ENCODE measurements at places on chromosomes 12 and 14.

DNA sequence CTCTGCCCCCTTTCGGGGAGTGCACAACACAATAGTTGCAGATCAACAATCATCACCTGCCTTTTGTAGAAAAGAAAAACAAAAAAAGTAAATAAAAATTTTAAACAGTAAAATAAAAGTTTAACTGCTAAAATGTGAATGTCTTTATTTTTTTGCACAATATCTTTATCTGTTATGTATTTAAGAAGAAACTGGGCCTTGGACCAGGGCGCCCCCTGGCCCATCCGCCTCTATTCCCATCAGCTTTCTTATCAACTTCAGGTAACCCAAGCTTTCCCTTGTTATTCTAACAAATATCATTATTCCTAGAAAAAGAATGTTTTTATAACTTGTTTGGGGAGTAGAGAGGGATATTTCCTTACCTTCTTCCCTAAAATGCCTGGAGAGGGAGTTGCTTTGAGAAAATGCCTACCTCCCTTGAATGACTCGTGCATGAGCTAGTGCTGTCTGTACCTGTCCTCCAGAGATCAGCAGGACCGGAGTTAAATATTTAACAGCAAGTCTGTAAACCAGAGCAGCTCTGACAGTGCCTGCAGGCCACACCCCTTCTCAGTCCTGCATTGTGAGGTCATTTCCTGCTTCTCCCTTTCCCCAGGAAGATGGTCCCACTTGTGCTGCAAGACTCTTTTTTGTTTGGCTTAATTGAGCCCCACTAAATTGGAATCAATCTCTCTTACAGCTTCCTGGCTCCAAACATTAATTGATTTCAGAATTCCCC lies 192.8 kb upstream of the RGS6 start:
- peak; percentile 44 for DNase-seq

- peak; percentile 90 for DNase-seq
These were observed 157.5 kb upstream of the HIF1A start for GRCh38 chr14:61537563-61538463.

DNA sequence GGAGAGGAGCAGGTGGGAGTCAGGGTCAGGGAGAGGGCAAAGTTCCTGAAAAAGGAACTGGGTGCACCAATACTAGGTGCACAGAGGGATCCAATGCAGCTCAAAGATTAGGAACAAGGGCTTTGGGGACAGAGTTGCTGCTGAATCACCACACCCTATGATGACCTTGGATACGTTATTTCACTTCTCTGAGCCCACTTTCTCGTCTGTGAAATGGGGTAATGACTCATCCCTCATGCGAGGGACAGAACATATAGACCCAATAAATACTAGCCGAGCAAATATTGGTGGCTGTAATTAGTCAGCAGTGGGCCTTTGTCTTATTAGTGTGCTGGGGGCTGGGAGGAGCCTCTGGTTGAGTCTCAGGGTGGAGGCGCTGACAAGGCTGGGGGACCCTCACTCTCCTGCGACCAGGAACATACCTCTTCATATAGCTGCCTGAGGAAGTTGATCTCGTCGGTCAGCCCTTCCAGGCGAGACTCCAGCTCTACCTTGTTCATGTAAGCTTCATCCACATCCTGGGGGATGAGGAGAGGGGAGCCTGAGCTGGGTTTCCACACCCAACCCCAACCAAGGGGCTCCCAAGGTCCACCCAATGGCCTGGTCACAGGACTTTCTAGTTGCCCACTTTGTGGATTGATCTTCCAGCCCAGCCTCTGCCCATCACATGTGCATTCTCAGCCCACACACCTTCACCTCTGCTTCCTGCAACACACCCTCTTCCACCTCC lies 4.5 kb downstream of the KRT8 start:
- DNase-seq, result no peak

- no peak for DNase-seq
These were observed 1.9 kb downstream of the REM2 start for GRCh38 chr14:22884738-22885523.

- DNase-seq, result peak; percentile 96
These were observed 20.2 kb upstream of the KRT8 start for GRCh38 chr12:52924764-52925716.

- DNase-seq, result peak; percentile 86
These were observed 164.5 kb downstream of the SLC38A4 start for GRCh38 chr12:46661110-46661845.

- DNase-seq, result peak; percentile 40
These were observed 57.1 kb downstream of the VWF start for GRCh38 chr12:6067152-6067916.

DNA sequence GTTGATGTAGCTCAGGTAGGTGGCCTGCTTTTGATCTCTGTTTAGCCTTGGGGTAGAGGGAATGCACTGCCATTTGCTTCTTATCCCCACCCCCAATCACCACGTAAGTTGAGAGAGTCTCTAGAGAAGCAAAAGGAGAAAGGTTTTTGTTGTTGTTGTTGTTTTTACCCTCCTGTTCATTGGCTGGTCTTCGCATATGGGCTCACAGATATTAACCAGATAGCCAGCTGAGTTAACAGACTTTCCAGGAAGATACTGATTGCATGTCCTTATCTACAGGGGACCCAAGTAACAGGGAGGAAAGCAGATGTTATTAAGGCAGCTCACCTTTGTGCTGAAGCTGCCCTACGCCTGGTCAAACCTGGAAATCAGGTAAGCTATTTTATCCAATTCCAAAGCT lies 2.9 kb downstream of the PA2G4 start:
- DNase-seq, result no peak

DNA sequence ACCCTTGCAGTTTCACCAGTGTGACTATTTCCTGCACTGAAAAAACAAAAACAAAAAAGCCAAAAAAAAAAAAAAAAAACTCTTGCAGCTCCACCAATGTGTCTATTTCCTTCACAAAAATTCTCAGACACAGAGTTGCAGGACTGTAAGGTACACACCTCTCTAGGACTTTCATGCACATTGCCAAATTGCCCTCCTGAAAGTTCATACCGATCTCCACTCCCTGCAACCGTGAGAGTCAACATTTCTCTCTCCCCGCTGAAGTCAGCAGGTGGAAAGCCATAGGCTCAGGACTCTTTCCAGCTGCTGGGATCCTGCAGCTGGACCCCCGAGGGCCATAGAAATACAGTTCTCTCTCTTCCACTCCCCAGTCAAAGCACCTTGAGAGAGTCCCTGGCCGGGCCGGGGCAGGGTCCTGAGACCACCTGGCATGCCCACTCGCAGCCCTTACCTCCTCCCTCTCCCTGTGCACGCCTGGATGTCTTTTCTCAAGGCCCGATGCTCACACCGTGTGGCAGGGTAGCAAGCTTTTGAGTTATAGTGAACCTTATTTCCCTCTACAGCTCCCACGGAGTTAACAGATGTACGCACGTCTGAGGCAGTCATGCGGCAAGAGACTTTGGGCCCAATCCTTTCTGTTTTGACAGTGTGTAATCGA lies 23.6 kb downstream of the MMAB start:
- no peak for DNase-seq

DNA sequence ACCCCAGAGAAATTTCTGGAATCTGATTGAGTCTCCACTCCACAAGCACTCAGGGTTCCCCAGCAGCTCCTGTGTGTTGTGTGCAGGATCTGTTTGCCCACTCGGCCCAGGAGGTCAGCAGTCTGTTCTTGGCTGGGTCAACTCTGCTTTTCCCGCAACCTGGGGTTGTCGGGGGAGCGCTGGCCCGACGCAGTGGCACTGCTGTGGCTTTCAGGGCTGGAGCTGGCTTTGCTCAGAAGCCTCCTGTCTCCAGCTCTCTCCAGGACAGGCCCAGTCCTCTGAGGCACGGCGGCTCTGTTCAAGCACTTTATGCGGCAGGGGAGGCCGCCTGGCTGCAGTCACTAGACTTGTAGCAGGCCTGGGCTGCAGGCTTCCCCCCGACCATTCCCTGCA lies 23.7 kb downstream of the P2RX4 start:
- no peak for DNase-seq

- DNase-seq, result no peak
These were observed 424.9 kb upstream of the SYT1 start for GRCh38 chr12:78439666-78440065.

GRCh38 chr12:114888928-114889584 lies 205.1 kb upstream of the TBX3 start:
- DNase-seq, result no peak

- no peak for DNase-seq
These were observed 261.9 kb downstream of the TMEM132D start for GRCh38 chr12:129641926-129642325.

GRCh38 chr14:59241121-59241520 lies 52.7 kb downstream of the DAAM1 start:
- DNase-seq, result no peak

GRCh38 chr12:126727218-126728075 lies 1539.5 kb upstream of the TMEM132C start:
- no peak for DNase-seq

GRCh38 chr12:64258576-64258975 lies 36.5 kb upstream of the KICS2 start:
- peak; percentile 7 for DNase-seq

GRCh38 chr12:128644664-128645296 lies 179.0 kb downstream of the SLC15A4 start:
- no peak for DNase-seq

DNA sequence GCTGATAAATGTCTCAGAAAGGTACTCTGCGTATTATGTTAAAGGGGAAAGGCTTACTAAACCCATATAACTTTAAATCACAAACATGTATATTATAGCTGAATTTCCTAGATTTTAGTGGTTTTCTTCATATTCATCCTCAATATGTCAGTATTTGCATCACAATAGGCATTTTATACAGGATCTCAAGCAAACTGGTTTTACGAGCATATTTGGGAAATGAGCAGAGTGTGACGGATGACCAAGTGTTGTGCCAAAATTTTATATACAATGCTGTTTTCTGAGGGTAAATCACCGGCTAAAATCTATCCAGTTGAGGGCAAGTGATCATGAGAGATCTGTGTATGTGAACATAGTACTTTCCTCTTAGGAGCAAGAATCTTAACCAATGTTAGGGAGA lies 8.4 kb downstream of the CPM start:
- DNase-seq, result peak; percentile 57

- peak; percentile 28 for DNase-seq
These were observed 143.7 kb downstream of the ASCL4 start for GRCh38 chr12:107917912-107918800.

DNA sequence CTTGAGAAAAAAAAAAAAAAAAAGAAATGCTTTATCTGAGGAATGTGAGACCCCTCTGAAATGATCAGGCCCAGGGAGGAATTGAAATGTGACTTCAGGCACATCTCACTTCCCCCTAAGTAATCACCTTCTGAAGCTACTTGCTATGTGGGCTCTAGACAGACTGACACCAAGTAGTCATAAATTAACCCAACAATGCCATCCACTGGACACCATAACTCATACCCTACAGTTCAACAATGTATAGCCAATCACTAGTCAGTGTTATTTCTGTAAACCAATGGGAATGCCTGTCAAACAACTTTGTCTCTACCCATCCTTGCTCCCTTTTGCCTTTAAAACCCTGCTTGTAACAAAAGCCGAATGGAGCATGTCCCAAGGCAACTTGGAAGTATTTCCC lies 182.7 kb upstream of the TMPO start:
- no peak for DNase-seq

DNA sequence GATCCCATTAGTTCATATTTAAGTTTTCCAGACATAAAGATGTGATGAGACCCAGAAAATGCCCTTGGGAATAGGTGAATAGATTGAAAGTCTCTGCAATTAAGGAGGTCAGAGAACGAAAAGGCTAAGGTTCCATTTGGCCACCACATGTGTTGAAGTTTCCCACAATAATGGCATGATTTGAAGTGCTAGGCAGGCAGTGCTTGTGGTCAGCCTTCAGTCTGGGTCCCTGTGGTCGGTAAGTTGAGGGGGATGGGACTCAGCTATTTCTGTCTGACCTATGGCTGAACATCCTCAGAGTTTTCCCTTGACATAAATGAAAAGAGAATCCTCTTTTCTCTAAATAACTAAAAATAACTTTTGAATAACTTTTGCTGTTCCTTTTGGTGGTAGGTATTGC lies 92.4 kb downstream of the PELI2 start:
- DNase-seq, result no peak

DNA sequence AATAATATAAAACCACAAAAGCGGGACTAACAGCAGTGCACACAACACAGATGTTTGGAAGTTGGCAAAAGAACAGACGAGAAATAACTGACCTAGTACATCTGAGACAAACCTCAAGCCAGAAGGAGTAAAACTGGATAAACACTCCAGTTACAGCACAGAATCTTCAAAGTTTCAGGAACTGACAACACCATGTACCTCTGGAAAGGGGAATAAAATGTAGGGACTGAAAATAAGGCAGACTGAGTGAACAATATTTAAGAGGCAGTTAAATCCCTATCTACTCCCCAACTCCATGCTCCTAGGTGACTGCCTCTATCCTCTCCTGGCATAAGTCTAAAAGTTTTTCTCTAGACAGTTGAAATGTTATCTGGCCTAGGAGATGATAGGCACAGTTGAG lies 57.9 kb downstream of the ZFYVE21 start:
- DNase-seq, result no peak

DNA sequence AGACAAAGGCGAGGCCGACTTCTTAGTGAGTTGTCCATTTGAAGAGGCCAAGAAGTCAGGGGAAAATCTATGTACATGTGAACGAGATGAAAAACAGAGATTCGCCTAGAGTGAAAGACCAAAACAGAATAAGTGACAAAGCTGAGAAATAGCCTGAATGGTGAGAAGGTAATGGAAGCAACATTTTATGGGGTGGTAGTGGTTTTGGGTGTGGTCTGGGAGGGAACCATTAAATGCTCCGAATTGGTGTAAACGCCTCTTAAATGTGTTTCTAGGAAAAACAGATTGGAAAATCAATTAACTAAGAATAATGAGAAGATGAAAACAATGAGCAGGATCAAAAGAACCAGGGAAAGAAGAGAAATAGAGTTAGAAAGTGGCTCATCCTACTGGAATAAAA lies 83.8 kb upstream of the MANSC4 start:
- no peak for DNase-seq

- no peak for DNase-seq
These were observed 2.7 kb upstream of the PRIMA1 start for GRCh38 chr14:93790966-93791365.

- no peak for DNase-seq
These were observed 600.6 kb upstream of the LMO3 start for GRCh38 chr12:17206553-17206952.

GRCh38 chr12:78290606-78291345 lies 460.1 kb downstream of the NAV3 start:
- peak; percentile 7 for DNase-seq

DNA sequence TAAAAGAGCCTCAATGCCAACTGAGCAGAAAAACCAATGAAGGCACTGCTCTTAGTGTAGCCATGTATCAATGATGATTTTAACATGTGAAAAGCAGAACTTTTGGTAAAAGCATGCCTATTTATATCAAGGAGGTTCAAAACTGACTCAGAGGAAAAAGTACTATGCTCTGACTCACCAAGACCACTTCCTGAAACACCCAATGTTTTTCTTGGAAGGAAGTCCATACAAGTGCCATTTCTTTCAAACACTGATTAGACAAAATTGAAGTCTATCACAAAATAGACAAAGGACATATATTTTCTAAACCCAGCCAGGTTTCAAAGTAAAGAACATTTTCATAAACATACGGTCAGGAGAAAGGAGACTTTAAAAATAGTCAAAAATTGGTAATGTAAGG lies 88.6 kb downstream of the EPS8 start:
- peak; percentile 91 for DNase-seq
